ENCODE measurements at places on chromosomes 1 and 21.

GRCh38 chr1:23825762-23826522 is 713 bp upstream of the HMGCL start:
- no peak for DNase-seq

DNA sequence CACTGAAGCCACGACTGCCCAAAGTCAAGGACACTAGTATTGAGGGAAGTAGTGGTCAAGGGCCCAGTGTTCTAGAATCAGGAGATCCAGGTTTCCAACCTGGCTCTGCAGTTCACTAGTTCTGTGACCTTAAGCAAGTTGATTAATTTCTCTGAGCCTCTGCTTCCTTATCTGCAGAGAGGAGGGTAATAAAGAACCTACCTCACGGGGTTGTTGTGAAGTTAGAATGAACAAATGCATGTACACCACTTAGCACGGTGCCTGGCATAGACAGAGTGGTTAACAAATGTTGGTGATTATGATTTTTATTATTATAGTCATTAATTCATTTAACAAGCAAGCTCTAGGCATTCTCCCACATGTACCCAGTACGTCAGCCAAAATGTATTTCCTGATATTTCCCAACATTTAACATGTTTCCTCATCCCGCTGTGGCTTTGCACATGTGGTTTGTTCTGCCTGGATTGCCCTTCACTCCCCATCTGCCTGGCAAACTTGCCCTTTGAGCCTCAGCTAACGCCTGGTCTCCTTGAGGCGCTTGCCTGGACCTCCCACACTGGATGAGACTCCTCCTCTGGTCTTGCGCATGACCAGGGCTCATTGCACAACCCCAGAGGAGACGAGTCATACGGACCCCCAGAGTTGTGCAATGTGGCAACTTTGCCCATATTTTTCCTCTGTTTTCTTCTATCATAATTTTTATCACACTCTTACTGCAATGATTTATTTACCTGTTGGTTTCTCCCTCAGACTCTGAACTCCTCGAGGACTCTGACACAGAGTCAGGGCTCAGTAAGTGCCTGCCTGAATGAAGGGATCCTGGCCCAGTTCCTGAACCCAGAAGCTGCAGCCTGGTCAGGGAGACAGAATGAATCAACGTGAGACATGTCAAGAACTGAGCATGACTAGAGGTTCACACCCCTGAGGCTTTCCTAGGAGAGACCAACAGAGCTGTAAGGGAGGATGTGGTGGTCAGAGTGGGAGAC is 20.7 kb upstream of the MFSD2A start:
- no peak for DNase-seq

DNA sequence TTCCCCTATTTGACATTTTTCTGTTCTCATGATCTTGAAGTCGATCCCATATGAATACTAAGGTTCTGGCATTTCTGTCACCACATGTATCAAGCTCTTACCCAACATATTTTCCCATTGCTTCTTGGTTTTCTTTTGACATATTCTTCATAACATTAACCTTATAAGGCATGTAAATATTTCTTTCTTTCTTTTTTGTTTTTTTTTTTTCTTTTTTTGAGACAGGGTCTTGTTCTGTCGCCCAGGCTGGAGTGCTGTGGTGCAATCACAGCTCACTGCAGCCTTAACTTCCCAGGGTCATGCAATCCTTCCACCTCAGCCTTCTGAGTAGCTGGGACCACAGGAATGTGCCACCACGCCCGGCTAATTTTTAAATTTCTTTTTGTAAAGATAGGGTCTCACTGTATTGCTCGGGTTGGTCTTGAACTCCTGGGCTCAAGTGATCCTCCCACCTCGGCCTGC is 33.1 kb upstream of the ERRFI1 start:
- no peak for DNase-seq

DNA sequence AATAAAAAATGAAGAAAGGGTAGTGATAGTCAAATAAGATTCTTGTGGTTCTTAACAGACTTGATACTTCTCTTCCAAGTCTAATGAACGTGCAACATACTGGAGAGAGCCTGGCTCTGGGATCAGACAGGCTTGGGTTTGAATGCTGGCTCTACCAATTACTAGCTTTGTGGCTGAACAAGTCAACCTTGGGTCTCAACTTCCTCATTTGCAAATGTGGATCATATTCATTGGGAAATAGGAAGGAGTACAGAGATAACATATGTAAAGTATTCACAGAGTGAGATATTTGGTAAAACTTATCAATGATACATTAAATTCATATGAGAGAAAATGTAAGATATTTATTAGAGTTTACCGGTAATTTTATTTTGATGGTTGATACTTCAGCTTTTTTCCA is 2.0 kb downstream of the EDEM3 start:
- no peak for DNase-seq

- DNase-seq, result no peak
Measured at GRCh38 chr1:67333603-67334002, 25.9 kb downstream of the IL12RB2 start.
